ENCODE measurements at places on chromosomes 5 and 9. TPM values are rescaled to one million over a fixed set of nuclear protein-coding genes. Genes with fewer than 3 reads are reported as not detected.

OR13C3 gene
- not detected for total RNA-seq

IFNA17 gene
- total RNA-seq = not detected

SUSD3 gene
- total RNA-seq = 0.98 TPM

FAM221B gene
- total RNA-seq = not detected

TNIP1 gene
- 101 TPM for total RNA-seq

PTGES gene
- total RNA-seq = 0.33 TPM

All from vein endothelial cell (primary cell).